Umbilical cord (tissue), 2 donors: ENCODE measurements at places on chromosomes 4 and X. TPM values are rescaled to one million over a fixed set of nuclear protein-coding genes. Genes with fewer than 3 reads are reported as not detected.

ASB12 gene
- total RNA-seq: 1.9 TPM

FNIP2 gene
- 69.3 TPM for total RNA-seq

CRLF2 gene
- total RNA-seq: 3.9 TPM

CACNA1F gene
- not detected for total RNA-seq

NDNF gene
- 6.3 TPM for total RNA-seq

EDA gene
- 2.9 TPM for total RNA-seq

MAML3 gene
- total RNA-seq: 5.8 TPM

TCEAL5 gene
- not detected for total RNA-seq

TSPAN7 gene
- 3.9 TPM for total RNA-seq

SYTL4 gene
- total RNA-seq: 9.4 TPM

GRCh38 chrX:13939741-13940597, 89.7 kb downstream of the GEMIN8 start:
- no peak for DNase-seq

- peak; percentile 33 for DNase-seq
Measured at GRCh38 chr4:58301376-58301999, 1191.3 kb upstream of the IGFBP7 start.

DNA sequence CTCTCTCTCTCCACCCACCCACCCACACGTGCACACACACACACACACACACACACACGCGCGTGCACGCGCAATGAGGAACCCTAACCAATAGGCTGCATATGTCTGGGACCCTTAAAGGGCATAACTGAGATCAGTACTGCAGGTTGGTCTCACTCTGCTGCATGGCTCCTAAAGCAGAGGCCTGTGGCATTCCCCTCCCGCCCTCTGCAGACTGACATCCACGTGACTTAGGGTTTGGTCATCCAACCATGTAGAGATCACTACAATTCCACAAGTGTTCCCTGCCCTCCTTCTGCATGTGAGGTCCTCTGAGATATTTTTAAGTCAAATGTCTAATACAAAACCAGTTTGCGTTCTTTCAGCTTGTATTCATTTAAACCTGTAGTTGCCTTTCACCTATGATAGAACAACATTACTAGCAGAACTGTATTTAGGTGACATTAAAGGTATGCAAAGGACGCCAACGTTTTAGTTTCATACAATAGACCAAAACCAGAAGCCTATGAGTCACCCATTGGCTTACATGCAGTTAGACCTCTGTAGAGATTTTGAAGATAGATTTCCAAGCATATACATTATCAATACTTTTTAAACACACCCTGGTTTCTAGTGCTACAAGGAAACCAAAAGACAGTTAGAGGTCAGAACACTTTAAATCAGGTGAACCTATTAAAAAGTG, 10.1 kb downstream of the XAGE5 start:
- no peak for DNase-seq

DNA sequence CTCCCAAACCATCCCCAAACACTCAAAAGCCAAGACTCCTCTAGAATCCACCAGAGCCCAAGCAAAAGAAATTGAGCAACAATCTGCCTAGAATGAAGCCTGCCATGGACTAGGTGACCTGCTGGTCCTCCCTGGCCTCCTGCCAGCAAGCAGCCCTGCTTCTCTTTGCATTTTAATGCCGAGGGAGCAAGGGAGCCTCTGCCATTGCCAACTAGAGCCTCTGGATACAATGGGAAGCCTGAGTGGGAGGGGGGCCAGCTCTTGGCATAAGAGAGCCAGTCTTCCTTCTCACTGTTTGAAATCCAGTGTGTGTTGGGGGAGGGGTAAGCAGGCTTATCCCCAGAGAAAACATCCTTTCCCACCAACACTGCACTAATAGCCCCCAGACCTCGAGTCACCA, 1.5 kb upstream of the GDPD2 start:
- DNase-seq: no peak

DNA sequence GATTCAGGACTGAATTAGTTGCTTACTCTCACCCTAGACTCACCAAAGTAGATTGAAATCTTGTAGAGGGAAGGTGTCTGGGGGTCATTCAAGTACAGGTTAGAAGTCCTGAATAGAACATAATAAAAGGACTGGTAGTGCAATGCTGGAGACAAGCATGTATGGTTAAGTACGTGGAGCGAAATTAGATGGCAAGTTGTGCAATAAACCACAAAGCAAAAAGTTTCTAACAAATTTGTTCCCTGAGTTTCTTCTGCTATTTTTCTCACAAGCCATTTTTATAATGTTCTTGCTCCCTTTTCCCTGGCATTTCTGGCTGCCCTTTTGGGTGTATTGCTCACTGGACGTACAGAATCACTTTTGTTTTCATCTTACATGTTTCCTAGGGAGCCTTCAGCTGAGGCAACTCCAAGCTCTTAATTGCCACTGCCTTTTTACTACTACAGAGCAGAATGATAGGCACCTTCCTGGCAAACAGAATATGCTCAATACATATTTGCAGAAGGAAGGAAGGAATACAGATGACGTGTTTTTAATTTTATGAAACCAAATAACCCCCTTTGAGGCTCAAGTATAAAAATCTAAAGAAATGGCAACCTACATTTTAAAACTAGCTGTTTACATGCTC, 23.4 kb downstream of the LANCL3 start:
- DNase-seq: no peak

DNA sequence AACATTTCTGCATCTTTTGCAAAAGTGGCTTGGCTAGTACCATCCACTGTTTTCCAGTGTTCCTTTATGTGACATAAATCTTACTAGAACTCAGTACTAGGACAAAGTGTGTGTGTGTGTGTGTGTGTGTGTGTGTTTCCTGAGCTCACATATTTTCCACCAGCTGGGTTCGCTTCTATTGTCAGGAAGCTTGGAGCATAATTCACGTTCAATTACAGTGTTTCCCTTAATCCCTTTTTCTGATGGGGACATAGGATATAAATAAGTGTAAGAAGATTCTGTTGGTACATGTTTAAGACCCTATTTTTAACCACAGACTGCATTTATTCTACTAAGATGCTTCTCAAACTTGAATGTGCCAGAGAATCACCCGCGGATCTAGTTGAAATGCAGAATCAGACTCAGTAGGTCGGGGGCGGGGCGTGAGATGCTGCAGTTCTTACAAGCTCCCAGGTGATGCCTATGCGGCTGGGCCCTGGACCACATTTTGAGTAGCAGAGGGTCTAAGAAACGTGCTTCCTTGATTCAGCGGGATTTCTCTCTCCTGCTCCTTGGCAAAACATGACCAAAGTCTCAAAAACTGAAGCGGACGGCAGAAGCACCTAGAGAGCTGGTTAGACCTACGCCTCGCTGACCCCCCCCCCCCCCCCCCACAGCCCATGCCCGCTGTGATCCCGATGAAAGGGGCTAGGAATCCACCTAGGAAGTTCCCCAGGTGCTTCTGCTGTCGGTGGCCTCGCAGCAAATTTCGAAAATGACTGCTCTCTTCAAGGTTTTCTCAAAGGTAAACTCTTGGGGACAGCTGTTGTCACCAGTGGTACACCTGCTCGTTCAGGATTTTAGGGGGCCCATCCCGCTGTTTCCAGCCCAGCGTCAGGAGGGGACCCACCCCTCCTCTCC, 797 bp downstream of the CD99L2 start:
- DNase-seq: peak; percentile 21

DNA sequence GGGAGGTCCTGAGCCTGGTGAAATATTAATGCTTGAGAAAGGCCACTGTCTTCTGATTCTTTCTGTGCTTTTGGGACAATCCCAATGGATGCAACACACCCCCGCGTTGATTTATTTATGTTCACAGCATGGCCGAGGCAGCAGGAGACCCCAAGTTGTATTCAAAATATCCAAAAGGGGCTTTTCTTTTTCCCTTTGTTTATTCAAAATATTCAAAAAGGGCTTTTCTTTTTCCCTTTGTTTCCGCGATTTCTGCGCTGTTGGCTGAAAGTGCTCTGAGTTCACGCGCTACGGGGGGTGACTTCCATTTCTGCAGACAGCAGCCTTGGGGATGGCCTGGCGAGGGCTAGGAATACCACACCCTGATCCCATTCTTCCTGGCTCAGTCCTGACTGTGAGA, 59.5 kb upstream of the PPP2R3B start:
- no peak for DNase-seq

GRCh38 chr4:84956014-84956413, 10.5 kb downstream of the WDFY3 start:
- no peak for DNase-seq

GRCh38 chr4:37685823-37686372, 278 bp downstream of the RELL1 start:
- DNase-seq: peak; percentile 71

DNA sequence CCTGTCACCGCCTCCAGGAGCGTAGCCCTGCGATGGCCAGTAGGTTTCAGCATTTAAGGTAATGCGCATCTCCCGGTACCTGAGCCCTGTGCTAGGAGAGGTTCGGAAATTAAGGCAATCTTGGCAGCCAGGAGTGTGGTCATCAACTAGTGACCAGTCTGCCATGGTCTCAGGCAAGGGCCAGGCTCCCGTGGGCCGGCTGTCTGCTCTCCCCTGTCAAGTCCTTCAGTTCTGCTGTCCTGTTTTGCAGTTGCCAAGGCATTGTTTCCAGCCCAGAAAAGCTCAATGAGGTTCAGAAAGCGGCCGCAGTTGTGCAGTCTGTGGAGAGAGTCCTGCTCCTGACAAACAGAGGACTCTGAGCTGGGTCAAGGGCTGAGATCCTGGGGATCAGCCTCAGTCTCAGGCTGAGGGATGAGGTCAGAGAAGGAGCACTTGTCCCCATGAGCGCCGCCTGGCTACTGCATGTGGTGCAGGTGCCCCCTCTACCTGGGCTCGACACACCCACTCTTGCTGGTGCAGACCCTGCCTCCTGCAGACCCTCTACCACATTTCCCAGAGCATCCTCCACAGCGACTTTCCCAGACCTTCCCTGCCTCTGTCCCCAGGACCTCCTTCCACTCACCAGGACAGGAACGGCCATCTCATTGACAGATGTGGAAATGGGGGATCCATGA, 53.4 kb upstream of the PSAPL1 start:
- DNase-seq: no peak

DNA sequence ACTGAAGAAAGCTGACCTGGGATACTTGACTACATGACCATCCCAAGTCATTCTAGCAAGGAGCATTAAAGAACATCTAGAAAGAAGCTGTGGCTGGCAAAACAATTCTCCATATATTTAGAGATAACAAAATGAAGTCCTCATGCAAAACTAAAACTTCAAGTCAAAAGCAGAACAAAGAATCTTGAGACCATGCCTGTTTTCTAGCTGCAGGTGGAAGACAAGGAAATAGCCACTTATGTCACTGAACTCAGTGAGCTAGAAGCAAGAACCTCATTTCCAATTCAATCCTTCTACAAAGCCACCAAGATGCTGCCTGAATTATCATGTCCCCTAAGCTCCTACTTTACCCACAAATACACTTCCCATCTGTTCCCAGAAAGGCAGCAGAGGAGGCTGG, 13.8 kb downstream of the USP46 start:
- DNase-seq: no peak

GRCh38 chrX:17403189-17403691, 28.2 kb downstream of the NHS start:
- no peak for DNase-seq

DNA sequence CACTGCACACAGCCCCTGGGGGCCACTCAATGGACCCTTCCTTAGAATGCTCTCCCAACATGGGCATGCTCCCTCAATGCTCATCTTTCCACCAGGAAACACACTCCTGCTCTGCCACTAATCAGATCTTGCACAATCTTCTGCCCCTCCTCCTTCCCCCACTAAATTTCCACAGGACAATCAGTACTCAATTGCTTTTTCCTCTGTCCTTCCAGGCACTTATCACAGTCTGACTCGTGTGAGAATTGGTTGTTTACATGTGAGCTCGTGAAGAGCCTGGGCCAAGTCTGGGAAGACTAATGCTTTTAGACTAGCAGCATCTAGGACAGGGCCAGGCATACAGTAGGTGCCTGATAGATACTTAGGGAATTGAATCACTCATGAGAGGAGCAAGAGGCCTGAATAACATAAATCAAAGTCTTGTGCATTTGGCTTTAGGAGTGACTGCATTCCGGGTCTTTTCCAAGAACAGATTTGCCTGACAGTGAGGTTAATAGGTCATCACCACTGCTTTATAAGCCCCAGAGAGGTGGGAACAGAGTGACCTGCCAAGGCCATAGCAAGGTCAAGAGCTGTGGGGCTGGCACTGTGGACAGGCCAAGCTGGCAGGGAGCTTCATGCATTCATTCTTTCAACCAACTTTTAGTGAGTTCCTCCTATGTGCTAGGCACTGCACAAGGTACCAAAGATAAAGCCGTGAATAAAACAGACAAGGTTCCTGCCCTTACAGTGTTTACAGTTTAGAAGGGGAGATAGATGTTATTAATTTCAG, 55.0 kb downstream of the PRPS1 start:
- DNase-seq: no peak

DNA sequence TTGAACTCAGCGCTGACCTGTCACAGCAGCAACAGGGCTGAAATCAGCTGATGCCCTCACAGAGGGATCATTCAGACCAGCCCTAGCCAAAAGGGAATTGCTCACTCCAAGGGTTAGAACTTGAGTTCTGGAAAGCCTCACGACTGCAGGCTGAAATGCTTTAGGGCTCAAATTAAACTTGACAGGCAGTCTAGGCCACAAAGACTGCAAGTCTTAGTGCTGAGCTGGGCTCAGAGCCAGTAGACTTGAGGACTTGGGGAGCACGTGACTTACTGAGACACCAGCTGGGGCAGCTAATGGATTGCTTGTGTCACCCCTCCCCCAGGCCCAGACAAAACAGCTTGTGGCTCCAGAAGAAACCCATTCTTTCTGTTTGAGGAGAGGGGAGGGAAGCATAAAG, 119.0 kb upstream of the SLC6A14 start:
- DNase-seq: peak; percentile 80

- DNase-seq: peak; percentile 75
Measured at GRCh38 chrX:134026565-134027311, 41.3 kb upstream of the GPC3 start.

- DNase-seq: no peak
Measured at GRCh38 chr4:16431866-16432265, 205.6 kb upstream of the TAPT1 start.

- no peak for DNase-seq
Measured at GRCh38 chrX:41499984-41500383, 52.8 kb downstream of the NYX start.

DNA sequence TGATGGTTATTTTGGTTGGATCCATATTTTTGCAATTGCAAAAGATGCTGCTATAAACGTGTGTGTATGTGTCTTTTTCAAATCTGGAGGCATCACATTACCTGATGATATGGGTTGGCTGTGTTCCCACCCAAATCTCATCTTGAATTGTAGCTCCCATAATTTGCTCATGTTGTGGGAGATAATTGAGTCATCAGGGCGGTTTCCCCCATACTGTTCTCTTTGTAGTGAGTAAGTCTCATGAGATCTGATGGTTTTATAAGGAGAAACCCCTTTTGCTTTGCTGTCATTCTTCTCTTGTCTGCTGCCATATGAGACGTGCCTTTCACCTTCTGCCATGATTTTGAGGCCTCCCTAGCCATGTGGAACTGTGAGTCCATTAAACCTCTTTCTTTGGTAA, 33.4 kb downstream of the APOOL start:
- no peak for DNase-seq

DNA sequence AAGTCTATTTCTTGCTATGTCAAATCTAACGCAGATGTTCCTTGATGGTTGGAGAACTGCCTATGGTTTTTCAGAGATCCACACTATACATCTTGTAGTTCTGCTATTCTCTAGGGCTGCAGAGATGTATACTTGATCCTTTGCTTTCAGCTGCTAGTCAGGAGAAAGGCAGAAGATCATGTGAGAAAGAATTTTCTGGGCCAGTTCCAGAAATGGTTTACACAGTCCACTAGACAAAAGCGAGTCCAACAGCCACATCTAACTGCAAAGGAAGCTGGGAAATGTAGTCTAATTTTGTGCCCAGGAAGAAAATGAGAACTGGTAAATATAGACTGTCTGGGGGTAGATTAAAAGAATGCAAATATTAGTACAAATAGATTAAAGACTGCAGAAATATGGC, 394.3 kb upstream of the SLIT2 start:
- peak; percentile 62 for DNase-seq

GRCh38 chr4:171812333-171812664, 905 bp upstream of the GALNTL6 start:
- peak; percentile 6 for DNase-seq
